ENCODE measurements at places on chromosomes 12 and 14. TPM values are rescaled to one million over a fixed set of nuclear protein-coding genes. Genes with fewer than 3 reads are reported as not detected.

DNA sequence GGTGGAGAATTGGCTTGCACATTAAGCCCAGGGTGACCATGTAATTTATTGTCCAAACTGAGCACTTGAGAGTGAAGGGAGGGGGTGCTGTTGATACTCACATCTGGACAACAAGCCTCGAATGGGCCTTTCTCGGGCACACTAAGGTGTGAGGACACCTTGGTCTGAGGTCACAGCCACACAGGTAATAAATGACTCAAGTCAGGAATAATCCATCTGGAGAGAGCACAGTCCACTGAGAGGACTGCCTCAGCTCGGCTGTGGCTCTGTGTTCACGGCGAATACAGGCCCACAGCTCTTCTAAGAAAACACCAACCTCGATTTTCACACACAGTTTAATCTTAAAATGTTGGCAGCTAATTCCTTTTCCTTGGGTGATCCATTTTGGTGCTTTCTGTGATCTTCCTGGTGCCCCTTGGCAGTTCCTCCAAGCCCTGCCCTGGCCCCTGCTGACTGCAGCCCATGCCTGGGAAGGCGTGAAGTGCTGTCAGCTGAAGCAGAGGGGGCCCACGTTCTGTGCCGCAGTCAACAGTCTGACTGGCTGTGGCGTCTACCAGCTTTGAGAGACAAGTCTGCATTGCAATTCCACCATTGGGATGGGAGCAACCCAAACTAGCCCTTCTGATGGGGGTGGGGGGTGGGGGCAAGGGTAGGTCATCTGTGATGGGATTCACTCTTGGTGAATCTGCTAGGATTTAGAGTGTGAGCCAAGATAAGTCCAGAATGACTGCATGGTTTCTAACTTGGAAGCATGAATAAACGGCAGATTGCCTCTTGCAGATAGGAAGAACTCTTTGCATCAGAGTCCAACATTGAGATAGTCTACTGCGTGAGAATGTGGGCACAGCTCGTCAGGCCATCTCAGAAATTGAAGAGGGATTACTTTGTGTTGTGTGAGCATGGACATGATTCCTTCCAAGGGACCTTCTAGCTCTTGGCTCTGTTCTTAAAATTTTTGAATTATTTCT, 42.8 kb downstream of the ZNF664 start:
- no peak for DNase-seq

DNA sequence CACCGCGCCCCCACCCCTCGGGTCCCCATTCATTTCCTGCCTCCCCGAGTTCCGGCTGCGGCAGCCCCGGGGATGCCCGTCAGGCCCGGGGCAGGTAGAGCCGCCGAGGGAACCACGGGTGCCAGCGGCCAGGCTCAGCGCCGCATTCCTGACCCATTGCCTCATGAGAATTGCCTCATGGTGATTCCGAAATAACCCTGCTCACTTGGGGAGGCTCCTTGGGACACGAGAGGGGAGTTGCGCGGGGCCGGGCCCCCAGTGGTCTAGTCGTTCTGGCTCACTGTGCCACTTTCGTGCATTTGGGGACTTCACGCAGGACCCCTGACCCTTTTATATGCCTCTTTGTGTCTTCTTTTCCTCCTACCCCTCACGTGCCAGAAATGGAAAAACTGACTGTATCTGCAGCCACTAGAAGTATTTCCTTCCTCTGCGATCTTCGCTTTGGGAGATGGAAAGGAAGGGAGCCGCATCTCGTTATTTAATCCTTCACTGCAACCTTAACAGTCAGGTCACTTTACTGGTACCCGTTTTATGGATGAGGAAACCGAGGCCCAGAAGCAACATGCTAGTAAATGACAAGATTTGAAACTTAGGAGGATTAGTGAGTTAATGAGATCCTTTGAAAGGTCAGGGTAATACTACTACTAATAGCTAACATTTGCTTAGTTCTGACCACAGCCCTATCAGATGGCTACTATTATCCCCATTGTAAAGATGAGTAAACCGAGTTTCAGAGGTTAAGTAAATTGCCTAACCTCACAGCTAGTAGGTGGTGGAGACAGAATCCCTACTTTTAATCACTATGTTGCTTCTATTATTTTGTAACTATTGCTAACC, 768 bp downstream of the PTPN11 start:
- DNase-seq: peak; percentile 85

DNA sequence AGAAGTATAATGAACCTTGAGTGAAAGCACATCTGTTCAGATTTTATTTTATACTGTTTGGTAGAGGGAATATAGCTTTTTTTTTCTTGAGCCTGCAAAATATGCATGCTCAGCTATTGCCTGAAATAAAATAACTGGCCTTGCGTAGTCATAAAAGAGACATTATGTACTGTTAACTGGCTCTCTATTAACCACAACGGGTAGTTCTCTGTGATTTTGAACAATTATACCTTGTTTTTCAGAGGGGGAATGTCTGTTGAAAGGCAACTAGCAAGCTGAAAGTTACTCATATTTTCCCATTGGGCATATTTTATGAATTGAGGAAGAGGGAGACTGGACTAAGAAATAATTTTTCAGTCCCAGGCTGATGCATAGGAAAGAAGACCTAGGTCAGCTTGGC, 62.6 kb downstream of the FIGNL2 start:
- peak; percentile 72 for DNase-seq

DNA sequence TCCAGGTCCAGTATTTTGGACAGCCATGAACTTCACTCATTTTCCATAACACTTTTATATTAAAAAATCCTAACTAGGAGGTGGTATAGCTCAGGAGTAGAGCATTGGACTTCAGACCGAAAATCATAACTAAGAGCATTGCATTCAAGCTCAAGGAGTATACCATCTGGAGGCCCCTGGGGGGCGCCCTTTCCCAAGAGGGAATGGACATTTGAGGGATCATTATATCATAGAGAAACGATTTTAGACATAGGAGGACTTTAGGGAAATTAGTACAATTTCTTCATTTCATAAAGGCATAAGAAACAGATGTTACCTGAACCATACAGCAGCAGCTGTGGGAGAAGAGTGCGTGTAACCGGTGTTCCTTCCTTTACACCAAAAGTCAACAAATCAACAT, 5.2 kb upstream of the ATG14 start:
- no peak for DNase-seq

- no peak for DNase-seq
These were observed 1.7 kb downstream of the OTX2 start for GRCh38 chr14:56808383-56809269.

GRCh38 chr14:21041676-21042433, at the start of gene RNASE7:
RNASE7 (plus strand) TSS chr14:21042362; CDS start chr14:21042993, 631 bp downstream.
- no peak for DNase-seq

GRCh38 chr12:45350861-45351260, 135.0 kb downstream of the ANO6 start:
- no peak for DNase-seq

DNA sequence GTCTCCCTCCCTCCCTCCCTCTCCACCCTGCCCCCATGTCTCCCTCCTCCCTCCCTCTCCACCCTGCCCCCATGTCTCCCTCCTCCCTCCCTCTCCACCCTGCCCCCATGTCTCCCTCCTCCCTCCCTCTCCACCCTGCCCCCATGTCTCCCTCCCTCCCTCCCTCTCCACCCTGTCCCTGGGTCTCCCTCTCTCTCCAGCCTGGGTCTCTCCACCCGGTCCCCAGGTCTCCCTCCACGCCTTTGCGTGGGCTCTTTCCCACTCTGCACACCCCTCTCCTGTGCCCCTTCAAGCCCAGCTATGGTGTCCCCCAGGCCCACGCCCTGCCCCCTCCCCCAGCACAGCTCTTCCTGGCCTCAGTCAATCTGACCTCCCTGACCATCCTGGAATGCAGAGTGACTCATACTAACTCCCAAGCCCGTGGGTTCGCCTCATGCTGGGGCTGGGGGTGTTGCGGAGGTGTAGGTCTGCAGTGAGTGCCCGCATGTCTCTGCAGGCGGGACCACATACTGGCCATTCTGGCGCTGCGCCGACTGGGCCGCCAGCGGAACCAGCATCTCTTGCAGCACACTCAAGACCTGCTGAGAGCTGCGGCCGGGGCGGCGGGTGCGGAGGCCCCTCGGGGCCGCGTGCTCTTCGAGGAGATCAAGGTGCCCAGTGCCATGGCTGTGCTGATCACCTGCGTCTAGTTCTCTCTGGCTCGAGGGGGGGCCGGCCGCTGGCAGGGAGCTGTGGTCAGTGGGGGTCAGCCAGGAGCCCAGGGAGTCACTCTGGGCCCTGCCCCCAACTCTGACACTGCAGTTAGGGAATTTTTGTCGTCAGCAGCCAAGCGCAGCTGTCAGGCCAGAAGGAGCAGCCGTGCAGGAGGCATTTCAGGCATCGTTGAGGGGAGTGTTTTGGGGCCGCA, 13.5 kb upstream of the TNFAIP2 start:
- peak; percentile 88 for DNase-seq

- no peak for DNase-seq
These were observed 52.7 kb downstream of the FOXN3 start for GRCh38 chr14:89364316-89364715.

GRCh38 chr12:29167445-29167844, 18.4 kb downstream of the FAR2 start:
- DNase-seq: no peak

GRCh38 chr14:93067088-93067487, 48.6 kb downstream of the ITPK1 start:
- DNase-seq: no peak

DNA sequence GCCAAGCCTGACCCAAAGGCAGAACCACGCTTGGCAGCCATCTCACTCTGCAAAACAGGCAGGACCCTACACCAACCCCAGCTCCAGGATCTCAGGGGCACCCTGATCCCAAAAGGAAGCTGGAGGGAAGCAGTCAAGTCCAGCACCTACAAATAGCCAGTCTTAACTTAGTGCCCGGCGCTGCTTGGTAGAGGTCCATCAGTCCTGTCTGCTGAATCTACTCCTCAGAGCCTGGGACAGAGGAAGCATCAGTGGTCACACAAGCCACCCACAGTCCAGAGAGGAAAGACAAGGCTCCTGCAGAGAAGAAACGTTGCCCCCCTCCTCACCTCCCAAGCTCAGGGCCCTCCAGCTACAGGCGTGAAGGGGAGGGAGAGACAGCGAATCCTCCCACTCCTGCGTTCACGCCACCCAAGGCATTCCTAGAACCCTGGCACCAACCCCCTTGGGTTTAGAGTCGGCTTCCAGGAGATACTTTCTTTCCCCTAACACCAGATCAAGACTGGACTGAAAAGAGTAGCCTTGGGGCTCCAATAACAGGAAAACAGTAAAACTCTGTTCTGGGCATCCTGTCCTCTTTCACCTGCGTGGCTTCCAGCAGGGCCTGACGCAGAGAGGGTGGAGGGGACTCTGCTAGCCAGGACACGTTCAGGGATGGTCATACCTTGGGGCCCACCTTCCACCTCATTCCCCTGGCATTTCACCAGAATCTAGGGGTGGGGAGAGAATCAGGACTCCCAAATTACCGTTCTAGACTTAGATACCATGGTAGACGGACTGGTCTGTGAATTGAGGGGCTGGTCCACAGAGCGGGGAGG, 1.2 kb downstream of the PXN start:
- peak; percentile 46 for DNase-seq

GRCh38 chr14:93655078-93655750, 133.1 kb downstream of the PRIMA1 start:
- DNase-seq: peak; percentile 77

GRCh38 chr14:33273978-33274377, 335.3 kb downstream of the NPAS3 start:
- DNase-seq: no peak

GRCh38 chr12:6821591-6822425, at the start of gene GPR162:
GPR162 (plus strand) TSS chr12:6821821; CDS start chr12:6823899, 2,078 bp downstream.
- DNase-seq: peak; percentile 58

GRCh38 chr12:132285991-132286681, 43.3 kb downstream of the GALNT9 start:
- DNase-seq: peak; percentile 82

DNA sequence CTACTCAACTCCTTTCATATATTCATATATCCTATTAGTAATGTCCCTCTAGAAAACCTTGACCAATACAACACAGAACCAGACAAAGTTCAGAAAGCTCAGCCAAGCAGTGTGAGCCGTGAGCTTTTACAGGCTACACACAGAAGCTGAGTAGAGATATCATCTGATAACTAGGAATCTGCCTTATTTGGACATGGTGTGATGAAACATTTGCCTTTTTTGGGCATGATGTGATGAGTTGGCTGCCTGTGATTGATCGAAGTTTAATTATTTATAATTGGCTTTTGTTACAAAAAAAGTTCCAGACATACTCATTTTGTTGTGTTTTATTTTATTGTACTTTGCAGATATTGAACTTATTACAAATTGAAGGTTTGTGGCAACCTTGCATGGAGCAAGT, 46.6 kb downstream of the TESPA1 start:
- DNase-seq: no peak

- DNase-seq: peak; percentile 85
These were observed 91.8 kb downstream of the EML1 start for GRCh38 chr14:99884834-99885648.

- peak; percentile 48 for DNase-seq
These were observed 2.8 kb upstream of the CDKL1 start for GRCh38 chr14:50399251-50400032.

GRCh38 chr12:11408096-11408495, 12.7 kb upstream of the PRB2 start:
- no peak for DNase-seq

DNA sequence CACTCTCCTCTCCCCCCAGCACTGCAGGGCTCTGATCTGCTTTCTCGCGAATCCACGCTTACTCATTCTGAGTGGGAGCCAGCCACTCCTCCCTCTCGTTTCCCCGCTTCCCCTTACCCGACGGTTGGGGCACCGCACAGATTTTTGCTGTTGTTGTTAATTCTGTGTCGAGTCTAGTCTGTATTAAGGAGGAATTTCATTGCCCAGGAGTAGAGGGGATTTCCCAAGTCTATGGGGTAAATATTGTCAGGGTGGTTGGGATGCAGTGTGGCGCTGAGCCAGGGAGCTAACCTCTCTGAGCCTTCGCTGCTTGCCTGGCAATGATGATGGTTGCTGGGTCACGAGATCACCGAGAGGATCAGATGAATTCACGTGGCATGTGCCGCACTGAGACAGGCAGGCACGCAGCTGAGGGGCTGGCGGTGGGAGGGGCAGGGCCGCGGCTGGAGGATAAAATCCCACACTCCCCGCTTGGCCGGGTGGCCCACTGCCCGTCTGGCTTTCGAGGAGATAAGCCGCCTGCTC, 18.5 kb downstream of the NCOR2 start:
- DNase-seq: peak; percentile 75

GRCh38 chr14:103619057-103619456, 10.0 kb upstream of the KLC1 start:
- no peak for DNase-seq

C2CD5 gene
- polyA plus RNA-seq: 27.0 TPM

GNB3 gene
- polyA plus RNA-seq: 35.8 TPM

SLC7A8 gene
- 10.3 TPM for polyA plus RNA-seq

PLBD1 gene
- polyA plus RNA-seq: 26.5 TPM

TRIM9 gene
- 0.60 TPM for polyA plus RNA-seq

CMTM5 gene
- polyA plus RNA-seq: 2.5 TPM

CDCA3 gene
- 22.5 TPM for polyA plus RNA-seq

GUCY2C gene
- 0.21 TPM for polyA plus RNA-seq

HOXC6 gene
- polyA plus RNA-seq: 11.5 TPM

TMEM63C gene
- 1.3 TPM for polyA plus RNA-seq

BCL11B gene
- 1.7 TPM for polyA plus RNA-seq

CDCA4 gene
- polyA plus RNA-seq: 22.4 TPM
